ENCODE measurements at places on chromosomes 11 and 22.

DNA sequence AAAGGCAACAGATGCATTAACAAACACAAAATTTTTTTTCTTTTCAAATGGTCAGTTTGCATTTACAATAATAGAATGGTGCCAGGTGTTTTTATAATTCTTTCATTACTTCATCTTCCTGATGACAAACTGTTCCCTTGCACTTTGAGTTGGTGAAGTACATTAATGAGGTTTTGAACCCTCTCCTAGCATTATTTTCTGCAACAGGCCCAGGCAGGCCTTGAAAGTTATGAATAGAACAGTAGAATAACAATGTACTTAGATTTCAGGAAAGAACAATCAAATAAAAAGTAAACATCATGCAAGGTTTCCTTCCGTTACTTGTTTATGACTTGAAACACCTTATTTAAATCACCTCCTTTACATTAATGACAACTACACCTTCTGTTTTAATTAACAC, 9.6 kb downstream of the BTG4 start:
- DNase-seq: no peak

DNA sequence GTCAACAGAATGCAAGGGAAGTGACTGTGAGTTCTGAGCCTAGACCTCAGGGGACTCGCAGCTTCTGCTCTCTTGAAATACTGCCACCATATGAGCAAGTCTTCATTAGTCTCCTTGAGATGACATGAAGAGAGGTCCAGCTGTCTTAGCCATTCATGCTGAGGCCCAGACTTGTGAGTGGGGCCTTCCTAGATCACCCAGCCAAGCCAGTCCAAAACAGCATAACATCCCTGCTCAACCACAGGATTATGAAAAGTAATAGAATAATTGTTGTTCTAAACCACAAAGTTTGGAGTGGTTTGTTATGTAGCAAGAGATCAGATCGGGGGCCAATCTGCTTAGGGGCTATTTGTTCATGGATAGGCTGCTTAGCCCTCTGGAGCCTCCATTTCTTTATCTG, 54.9 kb upstream of the HTATIP2 start:
- DNase-seq: no peak

GRCh38 chr11:34238966-34239365, 118.8 kb downstream of the ABTB2 start:
- no peak for DNase-seq

- DNase-seq: no peak
These were observed 32.1 kb downstream of the ENDOD1 start for GRCh38 chr11:95121698-95122097.

DNA sequence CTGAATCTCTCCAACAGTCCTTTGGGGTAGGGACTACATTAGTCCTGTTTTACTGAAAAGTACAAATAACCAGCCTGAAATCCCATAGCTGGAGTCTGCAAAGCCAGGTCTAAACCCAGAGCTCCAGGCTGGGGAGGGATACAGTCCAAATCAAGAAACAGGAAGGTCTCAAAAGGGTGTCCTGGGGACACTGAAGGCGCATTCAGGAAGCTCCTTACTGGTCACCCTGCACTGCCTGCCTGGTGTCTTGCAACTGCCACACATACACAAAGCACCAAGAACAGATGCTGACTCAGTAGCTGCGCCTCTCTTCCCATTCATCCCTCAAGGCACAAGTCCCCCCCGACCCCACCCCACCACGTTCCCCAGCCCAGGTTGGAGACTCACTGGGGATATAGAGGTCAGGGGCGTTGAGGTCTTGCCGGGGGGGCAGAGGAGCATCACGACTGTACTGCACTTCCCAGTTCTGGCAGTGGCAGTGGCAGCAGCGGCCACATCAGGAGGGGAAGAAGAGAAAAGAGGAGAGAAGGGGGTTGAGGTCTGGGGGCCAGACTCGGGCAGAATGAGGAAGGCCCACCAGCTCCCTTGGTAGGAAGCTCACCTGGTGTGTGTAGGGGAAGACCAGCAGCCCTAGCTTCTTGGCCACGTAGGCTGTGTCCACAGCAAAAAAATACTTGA, 1.6 kb downstream of the YIF1A start:
- no peak for DNase-seq

DNA sequence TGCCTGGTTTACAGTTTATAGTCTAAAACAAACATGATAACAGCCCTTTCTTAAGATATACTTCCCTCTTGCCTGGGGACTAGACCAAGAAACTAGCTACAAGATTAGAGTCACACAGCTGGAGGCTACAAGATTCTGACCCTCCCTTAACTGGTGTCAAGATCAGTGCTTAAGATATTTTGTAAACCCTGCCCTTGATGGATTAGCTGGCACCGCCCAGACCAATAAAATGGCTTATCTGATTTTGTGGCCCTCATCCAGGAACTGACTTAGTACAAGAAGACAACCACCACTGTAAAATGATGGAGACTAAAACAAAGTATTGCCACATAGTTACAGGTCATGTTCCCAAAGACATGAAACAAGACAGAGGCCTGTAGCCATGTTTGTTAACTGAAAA, 53.4 kb downstream of the FAM181B start:
- DNase-seq: no peak

GRCh38 chr22:19085233-19085718, 36.9 kb downstream of the DGCR2 start:
- DNase-seq: no peak

DNA sequence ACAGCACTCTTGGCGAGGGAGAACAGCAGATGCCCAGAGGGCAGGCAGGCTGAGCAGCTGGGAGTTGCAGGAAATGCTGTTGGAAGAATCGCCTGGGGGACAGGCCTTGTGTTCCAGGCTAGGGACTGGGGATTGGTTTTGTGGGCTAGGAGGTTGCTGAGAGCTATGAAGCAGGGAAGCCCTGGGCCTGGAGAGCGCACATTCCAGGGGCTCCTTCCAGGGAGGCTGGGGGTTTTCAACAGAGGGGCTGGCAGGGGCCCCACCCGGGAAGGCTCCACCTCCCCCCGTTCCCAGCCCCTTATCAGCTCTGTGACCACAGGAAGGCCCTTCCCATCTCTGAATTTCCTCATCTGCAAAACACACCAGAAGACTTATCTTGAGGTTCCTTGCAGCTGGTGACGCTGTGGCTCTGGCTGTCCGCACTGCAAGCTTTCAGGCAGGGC, 21.7 kb downstream of the WNT11 start:
- no peak for DNase-seq

DNA sequence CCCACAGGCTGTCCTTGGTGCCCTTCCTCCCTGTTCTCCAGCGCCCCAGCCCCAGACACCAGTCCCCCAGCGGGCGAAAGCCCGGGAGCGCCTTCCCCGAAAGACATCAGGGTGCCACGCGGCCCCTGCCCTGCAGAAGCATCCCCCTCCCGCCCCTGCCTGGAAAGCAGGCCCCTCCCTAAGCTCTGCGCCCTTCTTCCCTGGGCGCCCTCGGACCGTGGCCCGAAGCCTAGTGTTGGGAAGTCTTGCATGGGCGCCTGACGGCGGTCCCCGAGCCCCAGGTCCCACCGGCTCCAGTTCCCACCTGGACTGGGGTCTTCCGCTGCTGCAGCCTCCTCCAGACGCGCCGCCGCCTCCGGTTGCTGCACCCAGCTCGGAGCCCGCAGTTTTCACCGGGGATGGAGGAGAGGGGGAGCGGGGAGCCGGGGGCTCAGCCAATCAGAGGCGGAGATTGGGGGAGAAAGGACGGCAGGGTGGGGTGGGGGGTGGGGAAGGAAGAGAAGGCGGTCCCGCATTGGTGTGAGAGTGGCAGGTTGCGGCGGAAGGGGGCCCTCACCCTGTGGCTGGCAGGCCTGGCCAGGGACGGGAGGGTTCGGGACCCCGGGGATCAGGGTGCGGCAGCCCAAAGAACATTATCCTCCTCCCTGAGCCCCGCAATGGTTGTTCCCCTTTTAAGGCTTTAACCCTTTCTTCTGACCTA, at the start of gene THY1:
Gene THY1 (minus strand): TSS at position 364 of the 700 bp plus-strand sequence. CDS start 2,267 bp downstream, outside the sequence.
- DNase-seq: no peak

- DNase-seq: no peak
These were observed 32.3 kb downstream of the ELF5 start for GRCh38 chr11:34481307-34481706.

DNA sequence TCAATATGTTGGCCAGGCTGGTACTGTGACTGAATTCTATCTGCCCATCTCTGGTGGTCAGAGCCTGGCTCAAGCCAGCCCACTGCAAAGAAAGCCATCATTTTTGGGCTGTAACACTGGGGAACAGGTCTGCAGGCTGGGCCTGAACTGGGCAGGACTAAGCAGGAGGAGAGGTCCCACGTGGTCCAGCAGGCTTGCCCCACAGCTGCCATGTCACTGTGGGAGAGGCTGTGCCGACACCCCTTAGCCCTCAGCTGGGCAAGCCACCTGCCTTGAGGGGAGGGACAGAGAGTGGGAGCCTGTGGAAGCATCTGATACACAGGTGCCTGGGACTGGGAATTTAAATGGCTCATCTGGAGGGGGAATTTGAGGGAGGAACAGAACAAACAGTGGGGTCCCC, 66.7 kb upstream of the CLTCL1 start:
- no peak for DNase-seq

Data from GM12891 (cell line).